ENCODE measurements at places on chromosomes 16 and 17.
A peak's percentile ranks its signal among the peaks of the same experiment; 100 is the strongest.

DNA sequence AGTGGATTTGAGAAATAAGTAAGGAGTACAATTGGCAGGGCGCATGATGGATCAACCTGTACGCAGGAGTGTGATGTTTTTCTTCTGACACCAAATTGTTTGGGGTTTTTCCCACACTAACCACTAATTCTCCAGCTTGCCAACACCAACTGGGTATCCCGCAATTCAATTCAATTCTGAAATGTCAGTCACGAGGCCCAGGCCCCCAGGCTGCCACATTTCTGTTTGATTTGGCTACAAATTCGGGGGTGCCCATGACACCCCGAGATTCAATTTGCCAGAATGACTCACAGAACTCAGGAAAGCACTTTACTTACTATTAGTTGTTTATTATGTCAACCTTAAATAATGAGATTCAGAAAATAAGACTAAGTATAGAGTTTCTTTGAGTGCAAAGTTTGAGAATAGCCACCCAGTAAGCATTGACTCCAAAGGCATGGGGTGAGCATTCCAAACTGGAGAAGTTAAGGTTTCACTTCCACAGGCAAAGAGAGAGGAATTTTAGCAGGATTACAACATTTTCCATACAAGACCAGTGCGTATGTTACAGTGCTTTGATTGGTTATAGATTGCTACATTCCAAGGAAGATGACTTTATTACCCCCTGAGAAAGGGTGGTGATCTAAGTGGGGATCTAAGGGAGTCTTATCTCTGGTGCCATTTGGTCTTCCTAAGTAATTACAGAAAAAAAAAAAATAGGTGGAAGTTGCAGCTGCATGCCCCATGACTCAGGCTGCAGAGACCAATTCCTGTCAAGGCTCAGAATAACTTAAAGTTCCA lies 11.5 kb downstream of the SLC46A1 start:
- no peak for DNase-seq

DNA sequence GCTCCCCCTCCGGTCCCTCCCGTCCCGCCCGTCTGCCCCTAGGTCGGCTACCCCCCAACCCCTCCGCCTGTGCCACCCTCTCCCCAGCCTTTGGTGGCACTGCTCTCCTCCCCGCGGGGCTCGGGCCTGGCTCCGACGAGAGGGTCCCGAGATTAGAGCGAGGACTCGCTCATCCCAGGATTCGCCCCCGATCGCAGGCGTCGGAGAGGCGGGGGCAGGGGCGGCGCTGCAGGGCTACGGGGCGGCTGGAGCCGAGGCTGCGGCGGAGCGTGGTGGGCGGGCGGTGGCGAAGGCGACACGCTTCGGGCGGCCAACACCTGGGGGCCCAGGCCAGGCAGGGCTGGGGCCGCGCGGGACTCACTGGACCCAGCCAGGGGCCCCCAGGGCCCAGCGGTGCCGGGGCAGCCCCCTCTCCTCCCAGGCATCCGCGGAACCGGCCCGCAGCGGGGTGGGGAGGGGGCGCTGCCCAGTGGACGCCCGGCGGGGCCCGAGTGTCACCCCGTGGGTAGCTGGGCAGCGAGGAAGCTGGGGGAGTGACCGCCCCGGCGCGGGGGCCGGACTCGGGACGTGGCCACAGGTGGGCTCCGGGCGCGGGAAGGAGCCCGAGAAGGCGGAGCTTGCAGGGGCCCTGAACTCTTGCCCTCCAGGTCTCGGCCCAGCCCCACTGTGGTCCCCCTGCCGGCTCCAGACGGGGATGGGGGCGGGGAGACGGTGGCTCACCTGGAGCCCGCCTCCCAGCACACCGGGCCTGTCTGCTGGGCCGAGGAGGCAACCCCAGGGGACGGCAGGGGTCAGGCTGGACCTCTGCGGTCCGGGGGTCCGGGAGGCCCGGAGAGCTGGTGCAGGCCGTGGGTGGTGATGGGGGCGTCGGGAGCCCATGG lies 1.5 kb downstream of the MGAT5B start:
- DNase-seq: no peak

DNA sequence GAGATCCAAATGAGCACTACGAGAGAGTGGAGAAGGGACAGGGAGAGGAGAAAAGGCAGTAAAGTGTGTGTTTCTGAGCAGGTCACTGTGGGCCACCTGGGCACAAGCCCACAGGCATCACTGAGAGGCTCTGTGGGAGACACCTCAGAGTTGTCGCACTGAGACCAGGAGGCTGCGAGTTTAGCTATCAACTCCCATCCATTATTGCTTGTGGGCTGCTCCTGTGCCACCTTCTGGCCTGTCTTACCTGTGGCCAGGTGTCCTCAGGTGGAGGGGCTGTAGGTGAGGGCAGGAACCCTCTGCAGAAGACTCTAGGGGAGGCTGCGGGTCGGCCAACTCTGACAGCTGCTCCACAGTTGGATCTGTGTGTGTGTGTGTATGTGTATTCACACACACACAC lies 2.5 kb upstream of the PRR29 start:
- no peak for DNase-seq

DNA sequence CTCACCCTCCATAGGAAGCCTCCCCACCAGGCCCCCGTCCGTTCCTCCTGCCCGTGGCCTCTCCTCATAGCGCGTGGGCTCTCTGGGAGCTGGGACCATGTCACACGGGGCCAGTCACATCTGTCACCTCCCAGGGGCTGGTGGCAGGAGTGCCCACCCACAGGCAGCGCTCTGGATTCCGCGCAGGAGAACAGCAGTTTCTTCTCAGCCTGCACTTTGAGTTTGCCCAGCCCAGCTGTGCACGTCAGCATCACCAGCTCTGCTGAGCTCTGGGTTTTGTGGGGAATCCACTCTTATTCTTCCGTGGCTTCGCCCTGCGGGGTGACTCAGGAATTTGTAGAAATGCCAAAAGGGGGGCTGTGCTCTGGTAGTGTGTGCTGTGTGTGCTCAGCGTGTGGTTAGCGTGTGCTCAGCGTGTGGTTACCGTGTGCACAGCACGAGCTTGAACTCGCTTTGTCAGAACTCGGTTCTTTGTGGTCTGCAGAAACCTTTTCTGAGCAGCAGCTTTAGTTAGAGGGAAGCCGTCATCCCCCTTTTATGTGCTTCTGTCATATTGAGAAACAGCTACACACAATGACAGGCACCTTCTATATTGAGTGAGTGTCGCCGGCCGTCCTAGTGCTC lies 3.2 kb downstream of the ACSF3 start:
- peak; percentile 67 for DNase-seq

- DNase-seq: peak; percentile 37
Observed at GRCh38 chr17:82752371-82753200, 721 bp downstream of the TBCD start.

DNA sequence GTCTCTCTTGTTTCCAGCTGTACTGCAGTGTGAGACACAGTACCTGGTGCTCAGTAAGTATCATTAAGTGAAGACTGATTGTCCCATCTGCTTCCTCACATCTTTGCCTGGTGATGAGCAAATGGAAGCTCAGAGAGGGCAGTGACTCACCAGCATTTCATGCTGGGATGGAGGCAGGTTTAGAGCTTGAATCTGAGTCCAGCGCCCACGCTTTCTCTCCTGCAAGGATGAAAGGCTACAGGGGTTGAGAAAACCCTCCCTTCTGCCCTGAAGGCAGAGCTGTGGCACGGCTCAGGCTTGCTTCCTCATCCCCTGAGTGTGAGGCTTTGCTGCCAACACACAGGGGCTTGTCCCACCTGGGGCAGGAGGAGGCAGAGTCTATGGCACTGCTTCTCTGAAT lies 1.5 kb upstream of the RNF112 start:
- no peak for DNase-seq

DNA sequence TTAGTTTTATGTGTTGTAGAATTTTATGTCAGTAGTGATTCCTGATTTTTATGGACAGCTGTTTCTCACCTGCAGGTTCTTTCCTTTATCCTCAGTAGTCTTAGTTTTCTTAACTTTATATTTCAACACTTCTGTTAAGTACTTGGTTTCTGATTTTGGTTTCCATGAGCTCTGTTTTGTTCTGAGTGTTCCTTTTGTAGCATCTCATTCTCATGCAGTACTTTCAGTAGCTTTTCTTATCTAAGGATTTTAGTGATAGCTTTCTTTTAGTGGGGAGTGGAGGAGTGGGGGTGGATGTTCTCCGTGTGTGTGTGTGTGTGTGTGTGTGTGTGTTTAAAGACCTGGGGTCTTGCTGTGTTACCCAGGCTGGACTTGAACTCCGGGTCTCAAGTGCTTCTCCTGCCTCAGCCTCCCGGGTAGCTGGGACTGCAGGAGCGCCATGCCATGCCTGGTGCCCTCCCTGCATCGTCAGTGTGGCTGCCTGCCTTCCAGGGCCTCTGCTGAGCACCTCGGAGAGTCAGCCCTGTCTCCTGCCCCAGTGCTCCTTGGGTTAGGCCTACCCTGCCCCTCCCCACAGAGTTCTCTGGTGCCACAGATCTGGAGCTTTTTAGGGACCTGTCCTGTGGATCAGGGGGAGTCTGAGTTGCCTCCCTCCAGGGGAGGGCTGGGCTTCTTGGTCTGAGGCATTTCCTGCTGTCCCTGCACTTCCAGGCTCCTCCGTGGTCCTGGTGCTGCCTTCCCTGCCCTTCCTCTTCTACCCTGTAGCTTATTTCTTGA lies 4.3 kb upstream of the ZNF750 start:
- no peak for DNase-seq

DNA sequence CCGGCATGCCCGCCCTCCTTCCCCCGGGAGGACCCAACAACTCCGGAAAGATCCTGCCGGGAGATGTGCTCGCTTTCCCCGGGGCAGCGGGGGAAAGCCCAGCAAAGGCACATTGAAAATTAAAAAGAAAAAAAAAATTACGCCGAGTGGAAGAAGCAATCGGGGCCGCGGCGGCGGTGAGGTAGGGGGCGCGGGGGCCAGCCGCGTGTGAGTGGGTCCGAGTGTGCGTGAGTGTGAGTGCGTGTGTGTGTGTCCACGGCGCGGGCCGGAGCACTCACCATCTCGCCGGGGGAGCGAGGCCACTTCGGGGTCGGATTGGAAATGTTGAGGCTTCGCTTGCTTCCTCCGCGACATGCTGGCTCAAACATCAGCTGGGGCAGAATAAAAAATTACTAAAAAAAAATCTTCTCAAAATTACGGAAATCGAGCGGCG lies at the start of gene SALL1:
TSS of gene SALL1 (minus strand) at position 383 of the 433 bp plus-strand sequence. CDS start at position 354, 29 bp downstream.
- no peak for DNase-seq

DNA sequence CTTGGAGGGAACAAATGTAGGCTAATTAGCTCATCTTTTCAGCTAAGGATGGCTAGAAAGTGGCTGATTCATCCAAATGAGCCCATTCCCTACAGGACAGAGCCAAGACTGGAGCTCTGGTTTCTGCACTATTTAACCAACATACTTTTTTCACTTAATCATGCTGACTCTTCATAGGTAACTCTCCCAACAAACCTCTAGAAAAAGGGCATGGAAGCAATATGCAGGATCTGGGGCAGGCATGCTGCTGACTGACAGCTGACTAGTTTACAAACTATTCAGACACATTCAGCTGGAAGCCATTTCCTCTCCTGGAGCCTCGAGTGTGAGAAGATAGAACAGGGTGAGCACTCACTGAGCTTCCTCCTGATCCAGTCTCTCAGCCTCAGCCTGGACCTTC lies 6.2 kb downstream of the BECN1 start:
- no peak for DNase-seq
